ENCODE measurements at places on chromosomes 13 and 19.
A peak's percentile ranks its signal among the peaks of the same experiment; 100 is the strongest.

DNA sequence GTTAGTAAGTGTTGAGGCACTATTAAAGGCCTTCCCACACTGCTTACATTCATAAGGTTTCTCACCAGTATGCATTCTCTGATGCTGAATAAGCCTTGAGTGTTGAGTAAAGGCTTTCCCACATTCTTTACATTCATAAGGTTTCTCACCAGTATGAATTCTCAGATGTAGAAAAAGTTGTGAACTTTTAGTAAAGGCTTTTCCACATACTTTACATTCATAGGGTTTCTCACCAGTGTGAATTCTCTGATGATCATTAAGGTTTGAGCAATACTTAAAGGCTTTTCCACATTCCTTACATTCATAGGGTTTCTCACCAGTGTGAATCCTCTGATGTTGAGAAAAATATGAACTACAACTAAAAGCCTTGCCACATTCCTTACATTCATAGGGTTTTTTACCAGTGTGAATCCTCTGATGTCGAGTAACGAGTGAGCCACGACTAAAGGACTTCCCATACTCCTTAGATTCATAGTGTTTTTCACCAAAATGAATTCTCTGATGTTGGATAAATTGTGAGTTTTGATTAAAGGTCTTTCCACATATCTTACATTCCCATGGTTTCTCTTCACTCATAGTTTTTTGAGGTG is 24.2 kb downstream of the ZNF829 start:
- DNase-seq = no peak

DNA sequence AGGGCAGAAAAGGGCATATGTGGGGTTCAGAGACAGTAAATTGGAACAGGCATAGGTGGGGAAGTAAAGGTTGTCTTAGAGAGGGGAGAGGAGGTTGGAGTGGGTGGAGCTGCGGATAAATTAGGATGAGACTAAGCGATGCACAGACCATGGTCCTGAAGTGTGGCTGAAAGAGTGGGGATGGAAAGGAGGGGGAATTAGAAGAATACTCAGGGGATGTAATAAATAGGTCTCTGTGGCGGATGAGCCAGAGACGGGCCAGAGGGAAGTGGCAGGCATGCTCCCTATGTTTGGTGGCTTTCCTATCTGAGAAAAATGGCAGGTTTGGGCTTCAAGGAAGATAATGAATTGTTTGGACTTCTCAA is 123.4 kb downstream of the OLFM4 start:
- no peak for DNase-seq

DNA sequence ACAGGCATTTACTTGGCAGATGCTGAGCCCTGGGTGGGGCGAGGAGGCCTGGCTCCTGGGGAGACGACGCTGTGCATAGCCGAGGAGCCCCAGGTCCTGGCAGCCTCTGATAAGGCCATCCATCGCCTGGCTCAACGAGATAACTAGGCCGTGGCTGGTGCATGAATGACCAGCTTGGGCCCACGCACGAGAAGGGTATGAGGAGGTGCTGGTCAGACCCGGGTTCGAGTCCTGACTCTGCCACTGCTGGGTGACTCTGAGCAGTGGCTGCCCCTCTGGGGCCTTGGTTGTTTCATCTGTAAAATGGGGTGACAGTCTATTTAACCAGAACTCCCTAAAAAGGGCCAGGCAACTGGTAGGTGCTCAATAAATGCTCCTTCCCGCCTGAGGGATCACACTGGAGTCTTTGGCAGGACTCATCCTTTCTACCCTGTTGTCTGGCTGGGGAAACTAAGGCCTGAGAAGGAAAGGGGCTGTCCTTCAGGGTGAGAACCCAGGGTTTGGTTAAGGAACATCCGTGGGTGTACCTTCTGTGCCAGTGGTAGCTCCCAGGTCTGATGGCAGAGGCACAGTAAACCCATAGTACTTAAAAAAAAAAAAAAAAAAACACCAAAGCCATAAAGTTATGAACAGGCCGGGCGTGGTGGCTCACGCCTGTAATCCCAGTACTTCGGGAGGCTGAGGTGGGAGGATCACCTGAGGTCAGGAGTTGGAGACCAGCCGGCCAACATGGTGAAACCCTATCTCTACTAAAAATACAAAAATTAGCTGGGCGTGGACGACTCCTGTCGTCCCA is 8.1 kb upstream of the ARRDC2 start:
- DNase-seq = no peak

- peak; percentile 16 for DNase-seq
Observed at GRCh38 chr13:99083981-99084380, 106.1 kb upstream of the DOCK9 start.

GRCh38 chr19:23762884-23763711 is 4.4 kb upstream of the ZNF681 start:
- peak; percentile 90 for DNase-seq

- DNase-seq = no peak
Observed at GRCh38 chr13:73401769-73402168, 343.0 kb downstream of the KLF5 start.

- DNase-seq = peak; percentile 60
Observed at GRCh38 chr19:45668342-45668871, 386 bp downstream of the GIPR start.

- DNase-seq = peak; percentile 60
Observed at GRCh38 chr13:49240017-49240416, 7.7 kb upstream of the CDADC1 start.

GRCh38 chr19:57280165-57280961 is at the start of gene ZNF460:
ZNF460 (plus strand) TSS chr19:57280485; CDS start chr19:57280807, 322 bp downstream.
- peak; percentile 98 for DNase-seq

GRCh38 chr19:32673573-32673972 is 1.4 kb downstream of the ANKRD27 start:
- DNase-seq = no peak

DNA sequence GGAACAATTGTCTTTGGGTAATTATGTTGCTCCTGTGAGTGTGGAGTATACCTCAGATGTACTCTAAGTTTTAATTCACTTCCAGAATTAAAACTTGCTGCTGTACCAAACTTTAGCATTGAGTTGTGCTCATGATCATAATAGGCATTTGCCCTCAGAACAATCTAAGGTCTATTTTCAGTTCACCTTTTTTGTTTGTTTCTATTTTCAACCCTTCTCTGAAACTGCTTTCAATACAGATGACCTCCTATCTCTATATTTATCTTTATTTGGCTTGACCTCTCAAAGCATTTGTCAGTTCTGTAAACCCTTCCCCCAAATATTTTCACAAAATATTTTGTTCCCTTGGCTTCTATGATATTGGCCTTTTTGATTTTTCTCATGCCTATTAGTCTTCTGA is 873.0 kb downstream of the OLFM4 start:
- DNase-seq = no peak

GRCh38 chr19:54164369-54165068 is 5.0 kb upstream of the LENG1 start:
- DNase-seq = peak; percentile 73

DNA sequence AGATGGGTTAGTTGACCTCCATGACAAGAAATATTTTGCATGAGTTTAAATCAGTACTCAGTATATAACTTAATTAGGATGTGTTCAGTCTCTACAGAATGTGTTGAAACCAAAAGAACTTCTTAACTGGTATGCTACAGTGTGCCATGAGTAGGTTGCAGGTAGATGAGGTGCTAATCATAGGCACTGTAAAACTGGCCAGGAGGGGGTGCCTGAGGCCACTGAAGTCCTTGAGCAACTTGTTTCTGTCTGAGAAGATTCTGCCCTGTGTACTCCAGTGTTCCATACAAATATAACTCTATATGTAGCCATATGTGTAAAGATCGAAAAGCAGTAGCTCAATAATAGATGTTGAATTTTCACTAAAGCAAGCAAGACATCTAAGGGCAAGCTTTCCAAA is 549.2 kb upstream of the KLF12 start:
- DNase-seq = no peak

- no peak for DNase-seq
Observed at GRCh38 chr13:107332188-107332587, 764.3 kb upstream of the ARGLU1 start.

DNA sequence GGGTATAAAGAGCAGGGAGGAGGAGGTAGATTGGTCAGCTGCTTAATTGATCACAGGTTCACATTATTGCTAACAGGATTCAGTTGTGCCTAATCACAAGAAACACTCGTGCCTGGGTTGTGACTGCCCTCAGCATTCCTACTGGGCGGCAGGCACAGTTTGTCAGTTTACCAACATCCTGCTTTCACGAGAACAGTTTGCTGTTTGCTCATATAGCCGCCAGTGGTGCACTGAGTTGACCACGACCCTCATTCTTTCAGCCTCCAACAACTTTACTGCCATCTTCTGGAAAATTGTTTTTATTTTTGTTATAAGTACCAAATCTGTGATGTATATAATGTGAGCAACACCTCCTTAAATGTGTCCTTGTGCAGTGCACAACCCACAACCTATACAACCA is 16.2 kb upstream of the IFT88 start:
- DNase-seq = no peak

DNA sequence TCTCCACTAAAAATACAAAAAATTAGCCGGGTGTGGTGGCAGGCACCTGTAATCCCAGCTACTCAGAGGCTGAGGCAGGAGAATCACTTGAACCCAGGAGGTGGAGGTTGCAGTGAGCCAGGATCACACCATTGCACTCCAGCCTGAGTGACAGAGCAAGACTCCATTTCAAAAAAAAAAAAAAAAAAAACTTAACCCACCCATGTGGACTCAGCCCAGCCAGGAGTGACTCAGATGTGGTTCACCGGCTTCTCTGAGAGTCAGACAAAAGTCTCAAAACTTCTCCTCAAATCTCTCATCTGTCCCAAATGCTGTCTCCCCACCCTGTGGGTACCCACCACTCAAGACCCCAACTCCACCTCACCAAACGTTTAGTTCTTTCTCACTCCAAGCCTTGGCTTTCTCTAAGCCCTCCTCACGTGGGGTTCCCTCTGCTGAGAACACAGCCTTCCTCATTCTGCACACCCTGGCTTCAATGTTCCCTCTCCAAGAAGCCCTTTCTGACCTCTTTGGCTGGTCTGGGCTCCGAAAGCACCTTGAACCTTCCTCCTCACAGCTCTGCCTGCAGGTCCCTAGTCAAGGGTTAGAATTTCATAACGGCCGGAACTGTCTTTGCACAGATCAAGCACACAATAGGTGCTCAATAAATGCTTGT is 11.1 kb upstream of the RAB3A start:
- DNase-seq = no peak

DNA sequence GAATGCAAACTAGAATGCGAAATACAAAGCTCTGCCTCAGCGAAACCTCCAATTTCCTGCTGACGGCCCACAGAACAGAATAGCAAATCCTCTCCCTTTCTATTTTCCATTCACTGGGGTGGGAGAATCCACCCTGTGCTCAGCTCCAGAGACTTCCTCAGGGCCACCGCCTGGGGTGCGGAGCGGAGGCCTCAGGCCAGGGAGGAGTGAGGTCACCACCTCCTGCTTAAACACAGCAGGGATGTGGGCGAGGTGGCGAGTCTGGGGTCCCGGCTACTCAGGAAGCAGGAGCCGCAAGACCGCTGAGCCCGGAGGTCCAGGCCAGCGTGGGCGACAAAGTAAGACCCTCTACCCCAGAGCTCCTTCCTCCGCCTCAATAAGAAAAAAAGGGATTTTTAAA is 666 bp upstream of the ZNF320 start:
- DNase-seq = no peak

- DNase-seq = no peak
Observed at GRCh38 chr13:75812751-75813181, 176.6 kb downstream of the LMO7 start.

GRCh38 chr19:48614436-48615230 is at the start of gene FAM83E:
FAM83E (minus strand) TSS chr19:48615076; CDS start chr19:48613372, 1,704 bp downstream.
- DNase-seq = no peak

DNA sequence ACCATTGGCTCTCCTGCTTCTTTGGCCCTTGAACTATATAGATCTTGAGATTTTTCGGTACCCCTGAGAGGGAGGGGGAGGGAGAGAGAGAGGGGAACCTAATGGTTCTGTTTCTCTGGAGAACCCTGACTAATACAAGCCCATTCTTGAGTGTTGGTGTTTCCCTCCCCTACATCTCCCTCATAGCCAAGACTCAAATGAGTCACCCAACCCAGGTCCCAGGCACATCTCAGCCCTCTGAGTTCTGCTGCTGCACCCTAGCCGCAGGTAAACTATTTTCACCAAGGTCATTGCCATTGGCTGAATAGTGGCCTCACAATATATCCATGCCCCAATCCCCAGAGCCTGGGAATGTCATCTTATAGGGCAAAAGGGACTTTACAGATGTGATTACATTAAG is 225.8 kb upstream of the MAB21L1 start:
- DNase-seq = no peak

DNA sequence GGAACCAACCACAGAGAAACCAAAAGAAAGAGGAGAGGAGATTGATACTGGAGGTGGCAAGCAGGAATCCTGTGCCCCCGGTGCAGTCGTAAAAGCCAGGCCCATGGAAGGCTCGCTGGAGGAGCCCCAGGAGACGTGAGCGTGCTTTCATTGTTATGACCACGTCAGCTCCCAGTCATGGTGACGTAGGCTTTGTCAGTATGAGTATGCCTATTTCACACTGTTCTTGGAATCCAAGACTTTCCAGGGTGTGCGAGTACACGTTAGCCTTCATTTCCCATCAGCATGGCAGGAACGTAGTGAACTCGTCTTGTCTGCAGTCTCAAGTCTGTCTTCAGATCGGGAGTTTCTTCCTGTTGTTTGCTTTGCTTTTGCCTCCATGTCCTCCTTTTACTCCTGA is 15.4 kb upstream of the CHAMP1 start:
- DNase-seq = no peak

DNA sequence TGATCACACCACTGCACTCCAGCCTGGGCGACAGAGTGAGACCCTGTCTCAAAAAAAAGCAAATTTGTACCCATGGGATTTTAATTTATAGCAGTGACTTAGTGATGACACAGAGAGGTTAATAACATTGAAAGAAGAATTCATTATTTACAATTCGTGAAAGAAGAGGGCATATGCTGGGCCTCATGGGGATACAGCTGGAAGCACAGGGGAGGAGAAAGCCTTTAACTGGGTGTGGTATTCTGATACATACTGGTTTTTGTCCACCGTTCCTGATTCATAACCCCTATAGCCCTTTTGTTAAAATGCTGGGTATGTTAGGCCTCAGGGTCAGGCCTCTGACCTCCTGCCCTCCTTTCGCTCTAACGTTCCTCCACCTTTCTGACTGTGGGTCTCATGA is 10.9 kb downstream of the ZNF264 start:
- no peak for DNase-seq

DNA sequence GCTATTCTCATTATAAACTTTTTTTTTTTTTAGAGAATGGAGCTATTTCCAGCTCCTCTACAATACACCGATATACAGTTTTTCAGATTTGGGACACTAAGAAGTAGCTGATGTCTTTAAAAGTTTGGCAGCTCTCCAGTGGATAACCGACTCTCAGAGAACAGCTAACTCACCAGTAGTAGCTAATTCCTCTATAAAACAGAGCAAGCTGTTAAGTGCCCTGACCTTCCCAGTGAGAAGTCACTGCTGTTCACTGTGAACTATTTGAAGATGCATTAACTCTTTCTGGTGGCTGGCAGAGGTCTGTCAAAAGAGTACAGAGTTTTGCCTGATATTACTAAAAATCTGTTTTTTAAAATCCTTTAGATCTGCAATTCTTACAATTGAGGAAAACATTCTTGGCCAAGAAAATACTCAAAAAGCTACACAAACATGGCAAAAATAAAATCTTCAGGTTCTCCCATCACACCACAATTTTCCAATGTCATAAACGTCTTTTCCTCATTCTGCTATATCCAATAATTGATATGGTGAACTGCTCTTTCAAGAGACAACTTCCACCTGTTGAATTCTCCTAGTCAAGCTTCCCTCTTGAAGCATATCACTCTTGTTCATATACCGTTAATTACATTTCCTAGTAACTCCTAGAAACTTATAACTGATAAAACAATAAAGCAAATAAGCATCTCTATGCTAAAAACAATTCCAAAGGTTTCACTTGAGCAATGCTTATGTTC is 44.2 kb downstream of the TBC1D4 start:
- DNase-seq = no peak
